Activated CD4-positive, alpha-beta T cell treated with anti-CD3 and anti-CD28 coated beads for 4 hours (primary cell): ENCODE measurements at places on chromosomes 1 and 21.

GRCh38 chr1:17052641-17053040 lies 1.2 kb downstream of the SDHB start:
- DNase-seq: no peak

- no peak for DNase-seq
These were observed 30.2 kb upstream of the DISC1 start for GRCh38 chr1:231596337-231596791.

DNA sequence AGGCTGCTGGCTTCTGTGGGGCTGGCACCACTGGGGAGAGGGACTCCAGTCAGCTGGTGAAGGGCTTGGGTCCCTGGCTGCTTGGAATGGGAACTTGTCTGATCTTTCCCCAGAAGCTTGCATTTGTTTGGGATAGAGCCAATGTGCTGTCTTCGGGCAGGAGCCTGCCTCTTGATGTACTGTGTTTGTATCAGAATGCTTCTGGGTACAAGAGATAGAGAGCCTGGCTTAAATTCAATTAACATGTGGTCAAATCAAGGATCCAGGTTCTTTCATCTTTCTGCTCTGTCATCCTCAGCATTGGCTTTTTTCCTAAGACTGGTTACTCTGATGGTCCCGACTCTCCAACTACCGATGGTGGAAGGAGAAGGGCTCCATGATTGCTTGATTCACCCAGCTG lies 16.0 kb upstream of the PROK1 start:
- DNase-seq: no peak

DNA sequence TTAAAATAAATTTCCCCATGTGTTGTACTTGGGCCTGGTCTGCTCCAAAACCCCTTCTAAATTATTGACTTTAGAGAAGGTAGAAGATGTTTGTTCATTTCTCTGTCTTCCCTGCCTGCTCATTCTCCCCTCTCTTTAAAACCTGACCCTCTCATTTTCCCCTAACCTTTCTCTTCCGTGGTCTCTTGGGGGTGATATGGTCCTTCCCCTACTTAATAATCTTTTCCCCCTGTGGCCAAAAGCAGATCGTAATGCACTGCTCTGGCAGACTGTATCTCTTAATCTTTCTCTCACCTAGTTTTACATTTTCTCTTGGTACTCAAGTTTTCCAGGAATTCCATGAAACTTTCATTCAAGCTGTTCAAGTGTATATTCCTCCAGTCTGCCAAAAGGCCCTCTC lies 301.7 kb downstream of the TTLL7 start:
- no peak for DNase-seq

- no peak for DNase-seq
These were observed 67.7 kb downstream of the SDCCAG8 start for GRCh38 chr1:243323491-243323890.

GRCh38 chr1:210259561-210259960 lies 27.0 kb downstream of the SERTAD4 start:
- DNase-seq: no peak

GRCh38 chr1:153795934-153796785 lies 21.0 kb downstream of the SLC27A3 start:
- DNase-seq: no peak

- no peak for DNase-seq
These were observed 17.0 kb upstream of the BLACAT1 start for GRCh38 chr1:205472737-205473441.

DNA sequence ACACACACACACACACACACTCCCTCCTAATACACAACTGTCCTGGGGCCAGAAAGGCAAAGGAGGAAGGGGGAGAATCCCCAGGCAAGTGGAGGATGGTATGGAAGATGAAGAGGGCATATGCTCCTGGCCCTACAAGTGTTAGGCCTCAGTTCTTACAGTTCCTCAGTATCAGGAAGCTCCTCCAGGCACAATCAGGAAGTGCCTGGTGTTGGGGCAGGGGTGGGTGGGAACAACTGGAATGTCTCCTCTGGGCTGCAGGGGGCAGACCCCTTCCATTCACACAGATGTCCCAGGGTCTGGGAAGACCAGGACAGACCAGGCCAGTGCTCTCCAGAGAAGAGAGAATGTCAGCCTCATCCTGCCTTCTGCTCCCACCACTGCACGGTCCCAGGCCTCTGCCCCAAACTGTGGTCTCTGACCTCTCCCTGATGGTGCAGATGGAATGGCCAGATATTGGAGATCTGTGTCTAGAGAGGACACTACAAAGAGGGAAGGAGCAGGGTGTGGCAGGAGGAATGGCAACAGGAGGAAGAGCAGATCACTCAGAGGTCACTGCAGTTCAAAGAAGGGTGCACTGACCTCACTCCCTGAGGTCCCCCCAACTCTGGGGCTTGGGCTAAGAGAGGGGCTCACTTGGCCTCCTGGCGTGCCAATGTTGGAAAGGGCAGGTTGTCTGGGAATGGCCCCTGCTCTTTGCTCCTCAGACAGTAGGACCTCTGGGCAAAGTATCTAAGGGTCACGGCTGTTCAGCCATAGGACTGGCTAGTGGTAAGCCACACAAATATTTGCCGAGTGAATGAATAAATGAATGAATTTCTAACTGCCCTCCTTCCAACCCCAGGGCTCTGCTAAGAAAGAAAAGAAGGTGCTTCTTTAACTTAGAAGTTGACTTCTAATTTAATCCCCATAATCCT lies 2.5 kb upstream of the DENND2D start:
- DNase-seq: no peak

DNA sequence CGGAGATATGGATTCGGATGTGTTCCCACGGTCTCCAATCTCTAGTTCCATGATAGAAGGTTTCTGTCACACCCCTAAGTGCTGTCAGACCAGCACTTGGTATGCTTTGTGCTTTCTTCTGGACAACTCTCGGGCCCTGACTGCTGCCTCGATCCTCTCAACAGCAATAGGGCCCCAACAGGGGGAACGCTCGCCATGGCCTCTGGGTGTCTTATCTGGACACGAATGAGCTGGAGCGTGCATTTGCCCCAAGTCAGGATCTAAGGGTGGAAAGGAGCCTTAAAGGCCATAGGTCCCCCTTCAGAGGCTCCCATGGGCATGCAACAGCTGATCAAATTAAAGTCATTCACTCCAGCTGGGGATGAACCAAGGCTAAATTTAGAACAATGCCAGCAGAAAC lies 76.8 kb downstream of the TCP10L start:
- no peak for DNase-seq

GRCh38 chr1:30881319-30882181 lies 27.0 kb downstream of the SDC3 start:
- DNase-seq: no peak
